ENCODE measurements at places on chromosomes 5 and 9.

DNA sequence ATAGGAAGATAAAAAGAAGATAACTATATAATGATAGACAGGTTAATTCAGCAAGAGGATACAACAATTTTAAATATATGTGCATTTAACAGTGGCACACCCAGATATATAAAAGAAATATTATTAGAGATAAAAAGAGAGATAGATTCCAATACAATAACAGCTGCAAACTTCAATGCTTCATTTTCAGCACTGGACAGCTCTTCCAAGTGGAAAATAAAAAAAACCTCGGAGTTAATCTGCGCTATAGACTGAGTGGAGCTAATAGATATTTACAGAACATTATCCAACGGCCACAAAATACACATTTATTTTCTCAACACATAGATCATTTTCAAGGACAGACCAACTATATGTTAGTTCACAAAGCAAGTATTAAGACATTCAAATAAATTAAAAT, 1229.5 kb upstream of the CDH6 start:
- no peak for DNase-seq

DNA sequence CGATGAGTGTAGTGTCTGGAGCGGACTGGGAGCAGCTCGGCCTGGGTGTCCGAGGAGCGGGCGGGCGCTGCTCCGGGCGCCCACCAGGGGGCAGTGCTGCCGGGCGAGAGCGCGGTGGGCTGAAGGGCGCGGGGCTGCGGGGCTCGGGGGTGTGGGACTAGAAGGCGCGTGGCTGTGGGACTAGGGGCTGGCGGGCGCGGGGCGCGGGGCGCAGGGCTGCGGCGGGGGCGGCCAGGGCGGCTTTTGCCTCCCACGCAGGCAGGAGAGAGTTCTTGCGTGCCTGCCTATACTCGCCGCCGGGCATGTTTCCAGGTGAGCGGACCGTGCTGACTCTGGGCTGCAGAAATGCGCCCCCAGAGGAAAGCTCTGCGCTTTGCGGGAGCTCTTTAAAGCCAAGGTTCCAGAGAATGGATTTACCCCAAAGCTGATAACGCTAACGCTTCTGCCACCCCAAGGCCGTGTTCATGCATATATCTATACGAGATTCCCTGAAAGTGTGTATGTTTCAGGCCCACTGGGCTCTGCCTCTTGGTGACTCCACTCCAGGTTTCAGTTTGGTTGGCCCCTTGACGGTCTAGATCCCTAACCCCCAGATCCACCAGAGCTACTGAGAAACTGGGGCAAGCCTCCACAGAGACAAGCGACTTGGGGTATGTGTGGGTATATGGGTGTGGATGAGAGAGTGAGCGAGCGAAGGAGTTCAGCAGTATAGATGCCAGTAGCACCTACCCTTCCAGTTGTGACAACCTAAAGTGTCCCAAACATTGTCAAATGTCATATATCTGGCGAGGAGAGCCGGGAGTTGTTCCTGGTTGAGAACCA, 56.2 kb downstream of the ACER2 start:
- no peak for DNase-seq

GRCh38 chr9:110835859-110836271, 167.3 kb downstream of the MUSK start:
- DNase-seq: no peak

- no peak for DNase-seq
Observed at GRCh38 chr9:976943-977837, 735 bp downstream of the DMRT3 start.

- DNase-seq: no peak
Observed at GRCh38 chr9:108283696-108284095, 572.1 kb downstream of the ACTL7B start.

- DNase-seq: no peak
Observed at GRCh38 chr5:52605317-52606313, 182.1 kb upstream of the ITGA1 start.

DNA sequence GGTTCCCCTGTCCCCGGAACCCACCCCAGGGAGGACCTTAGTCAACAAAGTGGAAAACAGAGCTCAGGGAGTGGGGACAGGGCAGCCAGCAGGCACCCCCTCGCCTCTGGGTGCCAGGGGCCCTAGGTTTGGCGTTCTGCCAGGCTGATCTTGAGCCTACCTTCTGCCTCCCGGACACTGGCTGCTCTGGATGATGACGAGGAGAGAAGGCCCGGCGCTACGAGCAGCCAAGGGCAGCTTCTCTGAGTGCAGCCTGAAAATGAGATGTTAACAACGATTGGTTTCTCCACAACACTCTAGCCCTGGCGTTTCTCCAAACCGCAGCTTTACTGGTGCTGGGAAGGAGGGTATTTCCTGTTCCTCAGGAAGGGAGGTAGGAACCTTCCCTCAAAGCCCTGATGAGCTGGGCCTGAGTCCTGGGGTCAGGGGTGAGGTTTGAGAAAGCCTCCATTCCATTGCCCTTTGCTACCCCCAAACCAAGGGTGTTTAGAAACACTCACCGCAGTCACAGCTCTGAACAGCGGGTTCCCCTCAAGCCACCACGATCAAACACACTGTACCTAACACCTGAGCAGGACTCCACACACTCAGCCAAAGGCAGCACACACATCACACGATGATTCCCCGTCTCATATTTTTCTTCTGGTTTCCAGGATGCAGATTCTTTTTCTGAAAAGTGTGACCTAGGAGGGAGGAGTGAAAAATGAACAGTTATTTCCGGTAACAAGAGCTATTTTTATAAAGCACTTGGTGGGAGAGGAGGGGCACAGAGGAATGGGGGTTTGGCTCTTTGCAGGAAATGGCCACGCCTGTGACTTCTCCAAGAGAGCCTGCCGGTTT, at the start of gene STING1:
Gene STING1, minus strand, starts transcription at position 709 of the 840 bp plus-strand sequence. CDS start 1,054 bp downstream, outside the sequence.
- peak; percentile 96 for DNase-seq

DNA sequence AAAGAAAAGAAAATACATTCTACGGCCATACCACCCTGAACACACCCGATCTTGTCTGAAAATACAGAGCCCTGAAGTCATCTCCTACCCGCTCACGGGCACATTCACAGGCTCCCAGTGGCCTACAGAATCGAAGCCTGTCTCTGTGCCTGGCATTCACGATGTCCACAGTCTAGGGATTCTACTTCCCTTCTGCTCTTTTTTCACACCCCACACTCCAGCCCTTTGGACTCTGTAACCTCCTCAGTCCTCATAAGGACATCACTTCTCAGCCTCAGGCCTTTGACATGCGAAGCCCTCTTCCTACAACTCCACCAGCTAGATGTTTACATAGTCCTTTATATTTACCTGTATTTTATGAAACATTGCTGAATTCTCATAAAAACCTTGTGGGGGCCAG, 77.8 kb downstream of the CSNK1A1 start:
- no peak for DNase-seq

All from NCI-H2029 treated with DMSO at 0.1 percent for 48 hours (cell line).